ENCODE measurements at places on chromosomes 11 and 22. TPM values are rescaled to one million over a fixed set of nuclear protein-coding genes. Genes with fewer than 3 reads are reported as not detected.

OR52I2 gene
- not detected for total RNA-seq

RCOR2 gene
- total RNA-seq: not detected

PAX6 gene
- not detected for total RNA-seq

TRPM5 gene
- not detected for total RNA-seq

HTR3B gene
- total RNA-seq: not detected

OR6A2 gene
- not detected for total RNA-seq

ENTHD1 gene
- 0.21 TPM for total RNA-seq

JAML gene
- total RNA-seq: not detected

RAD9A gene
- total RNA-seq: 22.6 TPM

TST gene
- 22.7 TPM for total RNA-seq

NUDT22 gene
- total RNA-seq: 158 TPM

KCNK4 gene
- total RNA-seq: not detected

All from ascending aorta (tissue), 2 donors.